GM13976 (cell line): ENCODE measurements at places on chromosomes 5 and 9.

DNA sequence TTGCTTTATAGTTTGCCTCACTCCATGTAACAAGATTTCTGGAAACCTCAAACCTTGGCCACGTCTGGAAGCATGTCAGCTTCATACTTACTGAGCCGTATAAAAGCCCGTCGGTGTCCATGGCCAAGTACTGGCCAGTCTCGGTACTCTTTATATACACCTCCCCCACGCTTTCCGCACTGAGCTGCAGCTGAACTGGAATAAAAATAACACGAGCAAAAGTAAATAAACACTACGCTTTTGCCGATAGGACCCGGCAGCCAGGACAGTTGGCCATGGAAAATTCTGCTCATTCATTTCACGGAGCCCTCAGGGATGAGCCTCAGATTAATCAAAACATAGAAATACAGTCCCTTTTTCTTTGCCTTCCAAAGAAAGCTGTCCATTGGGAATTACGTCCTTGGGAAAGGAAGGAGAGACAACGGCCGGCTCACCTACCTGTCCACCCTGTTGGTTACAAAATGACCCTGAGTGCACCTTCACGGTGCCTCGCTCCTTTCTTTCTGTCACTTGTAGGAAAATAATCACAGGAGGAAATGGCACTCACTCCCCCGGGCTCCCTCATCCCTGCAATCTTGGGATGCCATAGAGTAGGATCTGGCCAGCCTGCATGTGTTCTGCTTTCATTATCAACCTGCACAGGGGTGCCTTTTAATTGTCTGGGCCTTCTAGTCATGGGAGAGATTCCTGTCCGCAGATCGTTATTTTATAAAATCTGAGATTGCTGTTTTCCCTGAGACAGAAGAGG is 85.1 kb downstream of the FGF1 start:
- DNase-seq = no peak

- DNase-seq = no peak
Observed at GRCh38 chr5:55773057-55773456, 35.2 kb downstream of the DDX4 start.

DNA sequence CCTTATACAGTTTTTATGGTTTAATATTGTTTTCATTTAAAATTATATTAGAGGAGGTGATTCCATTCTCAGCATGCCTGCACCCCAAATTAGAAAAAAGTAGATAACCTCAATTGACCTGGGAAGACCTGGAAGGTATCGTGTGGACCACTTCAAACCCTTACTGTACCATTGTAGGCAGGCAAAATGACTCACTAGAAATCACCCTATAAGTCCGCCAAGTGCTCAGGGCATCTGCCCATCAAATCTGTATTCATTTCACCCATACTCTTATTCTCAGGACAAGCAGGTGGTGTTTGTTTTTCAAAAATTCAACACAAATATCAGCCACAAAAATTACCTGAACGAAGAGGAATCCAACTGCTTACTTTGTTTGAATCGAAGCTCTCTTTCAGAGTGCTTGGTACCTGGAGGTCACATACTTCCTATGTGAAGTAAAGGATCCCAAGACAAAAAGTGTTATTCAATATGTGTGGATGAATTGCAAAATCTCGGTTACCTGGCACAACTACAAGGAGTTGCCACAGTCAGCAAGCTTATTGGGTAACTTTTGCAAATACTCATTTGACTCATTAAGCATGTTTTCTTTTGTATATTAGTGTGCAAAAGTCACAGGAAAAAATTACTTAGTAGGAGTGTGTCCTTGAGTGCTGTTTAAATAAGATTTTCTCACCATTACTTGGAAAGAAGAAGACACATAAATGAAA is 216.2 kb downstream of the ENC1 start:
- no peak for DNase-seq

DNA sequence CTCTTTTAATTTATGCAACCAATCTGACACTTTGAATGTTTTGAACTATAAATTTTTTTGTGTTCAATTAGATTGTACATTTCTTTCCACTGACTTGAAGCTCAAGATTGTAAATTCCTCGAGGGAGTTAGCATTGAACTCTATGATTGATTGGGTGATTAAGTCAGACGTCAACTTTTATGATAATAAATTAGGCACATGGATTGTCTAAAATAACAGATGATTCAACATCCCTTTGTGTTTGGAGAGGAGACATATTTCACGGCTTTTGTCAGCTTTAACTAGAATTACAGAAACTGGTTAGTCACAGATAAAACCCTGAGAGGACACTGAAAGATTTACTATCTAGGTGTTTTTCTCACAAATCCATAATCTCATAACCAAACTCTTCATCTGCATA is 32.7 kb upstream of the TXNDC8 start:
- DNase-seq = no peak

DNA sequence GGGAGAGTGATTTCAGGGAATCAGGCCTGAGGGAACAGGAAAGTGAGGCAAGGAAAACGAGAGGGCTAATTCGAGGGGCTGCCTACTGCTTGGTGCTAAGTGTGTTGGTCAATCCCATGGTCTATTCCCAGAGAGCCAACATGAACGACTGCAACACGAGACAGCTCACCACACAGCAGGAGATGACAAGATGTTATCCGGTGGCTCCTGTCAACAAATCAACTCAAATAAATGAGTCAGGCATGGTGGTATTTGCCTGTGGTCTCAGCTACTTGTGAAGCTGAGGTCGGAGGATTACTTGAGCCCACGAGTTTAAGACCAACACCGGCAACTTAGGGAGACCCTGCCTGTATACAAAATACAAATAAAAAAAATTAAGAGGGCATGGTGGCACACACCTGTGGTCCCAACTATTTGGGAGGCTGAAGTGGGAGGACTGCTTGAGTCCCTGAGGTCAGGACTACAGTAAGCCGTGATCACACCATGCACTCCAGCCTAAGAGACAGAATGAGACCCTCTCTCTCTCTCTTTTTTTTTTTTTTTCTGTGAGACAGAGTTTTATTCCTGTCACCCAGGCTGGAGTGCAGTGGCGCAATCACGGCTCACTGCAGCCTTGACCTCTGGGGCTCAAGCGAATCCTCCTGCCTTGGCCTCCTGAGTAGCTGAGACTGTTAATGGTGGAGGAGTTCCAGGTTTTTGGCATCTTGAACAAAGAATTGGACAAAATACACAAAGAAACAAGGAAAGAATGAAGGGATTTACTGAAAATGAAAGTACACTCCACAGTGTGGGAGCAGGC is 9.0 kb upstream of the FAF2 start:
- no peak for DNase-seq

GRCh38 chr5:143427122-143427735 is 23.7 kb upstream of the NR3C1 start:
- DNase-seq = no peak

- no peak for DNase-seq
Observed at GRCh38 chr9:15121630-15122029, 185.4 kb downstream of the TTC39B start.

- no peak for DNase-seq
Observed at GRCh38 chr9:69743930-69744329, 15.9 kb downstream of the PTAR1 start.

- no peak for DNase-seq
Observed at GRCh38 chr5:130651440-130651839, 513.6 kb downstream of the HINT1 start.

DNA sequence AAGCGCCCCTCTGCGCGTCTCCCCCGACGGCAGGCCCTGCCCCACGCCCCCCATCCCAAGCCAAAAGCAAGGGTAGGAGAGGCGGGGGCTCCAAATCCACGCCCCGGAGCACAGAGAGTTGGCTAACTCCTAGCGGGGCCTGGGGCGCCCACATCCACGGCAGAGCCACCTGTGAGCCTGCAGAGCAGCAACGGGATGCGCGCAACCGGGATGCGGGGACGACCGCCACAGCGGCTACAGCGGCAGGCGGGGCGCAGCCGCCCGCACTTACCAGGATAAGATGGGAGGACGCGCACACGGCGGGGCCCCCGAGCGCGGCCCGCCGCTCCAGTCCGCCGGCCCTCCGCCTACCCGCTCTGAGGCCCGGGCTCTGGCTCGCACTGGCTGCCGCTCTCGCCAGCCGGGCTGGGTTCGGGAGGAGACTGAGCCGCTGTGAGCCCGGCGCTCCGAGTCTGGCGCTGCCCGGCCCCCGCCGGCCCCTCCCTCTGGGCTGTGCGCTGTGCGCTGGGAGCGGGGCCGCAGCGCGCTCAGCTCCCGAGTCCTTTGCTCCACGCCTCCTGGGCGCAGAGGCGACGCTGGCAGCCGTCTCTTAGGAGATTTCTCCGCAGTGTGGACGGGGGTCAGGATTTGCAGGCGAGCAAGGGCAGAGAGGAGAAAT is at the start of gene SLC24A2:
SLC24A2 (minus strand) TSS at position 424 of the 658 bp plus-strand sequence.
- no peak for DNase-seq

DNA sequence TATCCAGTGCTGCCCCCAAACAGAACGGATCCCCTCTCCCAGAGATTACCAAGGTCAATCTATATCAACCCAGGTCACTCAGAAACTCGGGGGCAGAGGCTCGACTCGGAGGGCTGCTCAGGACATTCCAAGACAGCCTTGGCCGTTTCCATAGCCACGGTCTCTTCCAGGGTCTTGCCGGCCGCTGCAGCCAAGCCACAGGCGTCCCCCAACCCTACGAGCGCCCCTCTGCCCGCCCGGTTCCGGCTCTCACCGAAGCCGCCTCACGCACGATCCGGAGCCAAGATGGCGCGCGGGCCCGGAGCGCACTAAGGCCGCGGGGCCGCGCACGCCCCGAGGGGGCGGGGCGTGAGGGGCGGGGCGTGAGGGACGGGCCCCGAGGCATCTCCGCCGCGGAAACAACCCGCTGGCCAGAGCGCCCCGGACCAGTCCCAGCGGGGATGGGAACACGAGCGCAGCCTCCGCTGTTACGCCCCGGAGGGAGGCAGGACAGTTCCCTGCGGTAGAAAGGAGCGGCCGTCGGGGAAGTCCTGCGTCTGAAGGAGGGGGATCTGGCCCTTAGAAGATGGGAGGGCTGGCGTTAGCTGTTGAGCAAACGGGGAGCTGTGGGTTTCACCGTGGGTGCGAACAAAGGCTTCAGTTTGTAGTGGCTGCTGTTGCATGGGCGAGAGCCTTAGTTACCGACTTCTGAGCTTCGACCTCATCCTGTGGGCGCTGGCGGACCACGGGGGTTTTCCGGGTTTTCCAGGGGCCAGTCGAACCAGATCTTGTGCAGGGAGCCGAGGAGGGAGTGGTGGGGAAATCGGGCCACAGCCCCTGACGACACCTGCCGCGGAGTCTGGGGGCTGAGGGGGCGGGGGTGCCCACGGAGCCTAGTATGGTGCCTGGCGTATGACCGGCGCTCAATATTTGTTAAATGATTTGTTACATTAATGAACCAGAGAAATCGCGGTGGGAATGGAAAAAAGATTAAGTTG is at the start of gene RPP25L:
RPP25L (minus strand) TSS at position 287 of the 977 bp plus-strand sequence. CDS start 801 bp downstream, outside the sequence.
- peak; percentile 97 for DNase-seq

DNA sequence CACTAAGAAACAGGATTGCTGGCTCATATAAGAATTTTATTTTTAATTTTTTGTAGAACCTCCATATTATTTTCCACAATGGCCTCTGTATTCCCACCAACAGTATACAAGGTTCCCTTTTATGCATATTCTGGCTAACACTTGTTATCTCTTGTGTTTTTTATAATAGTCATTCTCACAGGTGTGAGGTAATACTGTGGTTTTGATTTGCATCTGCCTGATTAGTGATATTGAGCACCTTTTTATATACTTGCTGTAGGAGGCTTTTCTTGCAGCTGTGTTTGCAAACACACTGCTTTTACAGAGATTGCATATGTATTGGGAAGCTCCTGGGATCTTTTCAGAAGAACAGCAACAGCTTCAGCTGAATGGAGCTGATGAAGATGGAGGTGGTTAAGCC is 164.8 kb downstream of the DEPDC1B start:
- no peak for DNase-seq

DNA sequence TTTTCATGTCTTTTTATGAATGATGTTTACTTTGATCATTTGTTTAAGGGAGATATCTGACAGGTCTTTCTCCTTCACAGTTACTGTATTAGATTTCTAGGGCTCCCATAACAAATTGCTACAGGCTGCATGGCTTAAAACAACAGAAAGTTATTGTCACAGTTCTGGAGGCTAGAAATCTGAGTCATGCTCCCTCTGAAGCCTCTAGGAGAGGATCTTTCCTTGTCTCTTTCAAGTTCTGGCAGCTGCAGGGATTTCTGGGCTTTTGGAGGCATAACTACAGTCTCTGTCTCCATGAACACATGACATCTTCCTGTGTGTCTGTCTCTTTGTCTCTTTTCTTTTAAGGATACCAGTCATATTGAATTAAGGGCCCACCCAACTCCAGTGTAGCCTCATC is 557.3 kb upstream of the SEMA6A start:
- DNase-seq = no peak

DNA sequence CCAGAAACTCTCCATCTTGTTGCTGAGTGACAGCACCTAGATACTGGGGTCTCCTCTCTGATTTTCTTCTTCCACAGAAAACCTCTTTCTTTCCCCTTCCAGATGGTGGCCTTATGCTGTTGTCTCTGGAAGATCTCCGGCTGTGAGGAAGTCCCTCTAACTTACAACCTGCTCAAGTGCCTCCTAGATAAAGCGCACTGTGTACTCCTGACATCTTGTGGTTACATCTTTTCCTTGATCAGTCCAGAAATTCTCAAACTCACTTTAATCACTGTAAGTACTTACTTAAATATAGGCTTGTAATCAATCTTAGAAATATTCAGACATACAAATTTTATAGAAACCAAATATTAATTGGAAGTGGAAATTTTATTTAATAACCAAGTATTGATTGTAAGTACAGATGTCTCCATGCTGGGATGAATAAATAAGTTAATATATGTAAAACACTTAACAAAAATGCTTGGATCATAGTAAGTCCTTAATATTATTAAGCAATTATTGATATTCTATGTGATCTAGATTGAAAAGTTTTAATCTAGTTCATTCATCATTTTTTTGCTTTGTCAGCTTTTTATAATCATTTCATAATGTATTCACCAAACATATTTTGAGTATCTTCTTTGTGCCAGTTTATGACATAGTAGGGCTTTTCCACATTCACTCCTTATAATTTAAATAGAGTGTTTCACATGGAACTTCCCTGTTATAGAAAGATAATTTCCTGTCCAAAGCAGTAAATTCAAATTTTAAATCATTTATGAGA is 1381.4 kb upstream of the CDH6 start:
- no peak for DNase-seq

DNA sequence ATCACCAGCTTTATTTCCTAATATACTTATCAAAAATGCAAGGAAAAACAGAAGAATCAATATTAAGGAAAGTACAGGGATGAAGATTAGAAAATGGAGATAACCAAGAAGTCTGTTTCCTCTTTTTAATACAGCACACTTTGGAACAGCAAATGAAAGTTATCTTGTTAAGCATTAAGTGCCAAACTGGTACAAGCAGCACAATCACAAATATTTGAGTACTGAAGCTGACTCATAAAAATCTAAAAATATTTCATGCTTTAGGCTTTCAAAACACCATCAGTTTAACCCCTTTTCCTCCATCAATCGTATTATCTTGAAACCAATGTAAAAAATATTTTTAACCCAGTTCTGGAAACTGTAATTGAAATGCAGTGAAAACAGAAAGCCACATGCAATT is 2.7 kb downstream of the FBXW11 start:
- no peak for DNase-seq

DNA sequence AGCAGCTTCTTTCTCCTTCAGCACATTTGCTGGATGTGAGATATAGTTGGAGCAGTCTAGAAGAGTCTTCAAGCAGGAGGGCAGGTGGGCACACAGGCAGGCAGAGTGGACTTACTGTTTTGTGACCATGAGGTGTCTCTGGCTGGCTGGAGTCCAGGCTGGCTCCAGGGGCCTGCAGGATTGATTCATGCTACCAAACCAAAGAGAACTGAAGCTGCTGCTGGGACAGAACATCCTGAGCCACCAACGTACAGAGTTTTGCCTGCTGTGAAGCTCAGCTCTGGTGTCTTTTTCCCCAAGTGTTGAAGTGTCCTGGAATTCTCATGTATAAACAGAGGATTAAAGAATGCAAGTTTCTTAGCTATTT is 45.7 kb downstream of the CYSTM1 start:
- no peak for DNase-seq
